ENCODE measurements at places on chromosomes 7 and 10. TPM values are rescaled to one million over a fixed set of nuclear protein-coding genes. Genes with fewer than 3 reads are reported as not detected.

GRCh38 chr7:100819586-100819985, 7.7 kb downstream of the EPHB4 start:
- no peak for DNase-seq

- no peak for DNase-seq
Measured at GRCh38 chr10:100740476-100741377, 4.7 kb upstream of the PAX2 start.

- DNase-seq, result no peak
Measured at GRCh38 chr7:78395298-78396036, 596.9 kb downstream of the PHTF2 start.

- DNase-seq, result peak; percentile 25
Measured at GRCh38 chr7:157339777-157340677, 3.2 kb downstream of the DNAJB6 start.

- no peak for DNase-seq
Measured at GRCh38 chr7:158564663-158565035, 23.0 kb downstream of the PTPRN2 start.

The CACNB2 gene
- not detected for total RNA-seq

DNA sequence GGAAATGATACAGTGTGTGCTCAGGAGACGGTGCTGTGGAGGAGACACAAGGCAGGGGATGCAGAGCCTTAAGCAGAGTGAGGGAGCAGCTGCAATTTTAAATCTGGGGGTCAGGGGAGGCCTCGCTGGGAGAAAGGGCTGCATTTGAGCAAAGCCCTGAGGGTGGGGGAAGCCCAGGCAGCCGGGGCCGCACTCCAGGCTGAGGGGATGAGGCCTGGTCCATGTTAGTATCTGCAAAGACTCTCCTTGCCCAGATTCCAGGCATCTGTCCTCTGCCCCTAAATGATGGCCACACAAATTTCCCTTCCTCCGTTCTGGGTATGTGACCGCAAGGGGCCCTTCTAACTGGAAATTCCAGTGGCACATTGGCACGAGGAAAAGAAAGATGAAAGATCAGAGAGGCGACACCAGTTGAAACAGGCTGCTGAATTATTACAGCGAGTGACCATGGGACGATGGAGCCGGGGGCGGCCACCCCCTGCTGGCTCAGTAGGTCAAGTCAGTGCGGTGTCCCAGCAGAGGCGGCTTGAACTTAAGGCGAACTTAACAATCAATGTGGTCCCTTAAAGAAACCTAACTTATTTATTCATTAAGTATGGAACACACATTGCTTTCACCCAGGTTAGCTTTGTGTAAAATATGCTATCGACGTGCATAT, 62.3 kb upstream of the KAT6B start:
- DNase-seq, result no peak

The CCT6A gene
- total RNA-seq, result 308 TPM

- DNase-seq, result no peak
Measured at GRCh38 chr7:153628825-153629224, 423.4 kb upstream of the DPP6 start.

The BMPER gene
- total RNA-seq, result 0.29 TPM

The HOXA5 gene
- total RNA-seq, result 20.1 TPM

The ADAMTS14 gene
- total RNA-seq, result 1.3 TPM

GRCh38 chr10:1316121-1316808, 260.1 kb downstream of the WDR37 start:
- DNase-seq, result no peak

DNA sequence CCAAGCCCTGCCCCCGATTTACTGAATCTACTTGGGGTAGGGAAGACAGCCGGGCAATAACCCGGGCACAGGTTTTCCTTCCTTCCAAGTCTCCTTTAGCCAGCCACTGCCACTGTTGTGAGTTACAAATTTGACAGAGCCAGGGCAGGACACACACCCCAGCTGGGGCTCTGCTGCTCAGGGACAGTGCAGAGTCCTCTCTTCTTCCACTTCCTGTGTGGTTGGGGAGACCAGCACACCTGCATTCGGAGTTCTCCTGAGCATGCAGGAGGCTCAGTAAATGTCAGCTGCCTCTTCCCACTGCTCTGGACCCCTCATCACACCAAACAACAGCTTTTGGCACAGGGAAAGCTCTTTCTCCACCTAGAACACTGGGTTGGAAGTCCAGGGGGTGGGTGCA, 21.3 kb downstream of the CHST15 start:
- DNase-seq, result no peak

The ACTL6B gene
- not detected for total RNA-seq

GRCh38 chr7:44964384-44964830, 14.4 kb downstream of the MYO1G start:
- no peak for DNase-seq

The THAP5 gene
- 9.1 TPM for total RNA-seq

The PRPS1L1 gene
- total RNA-seq, result not detected

Measured in epithelial cell of proximal tubule (primary cell).